ENCODE measurements at places on chromosomes 5 and 9.

- DNase-seq = no peak
Observed at GRCh38 chr9:1878811-1879210, 136.3 kb upstream of the SMARCA2 start.

GRCh38 chr9:2267181-2267745, 252.1 kb downstream of the SMARCA2 start:
- DNase-seq = no peak

- DNase-seq = no peak
Observed at GRCh38 chr5:77218263-77218662, 7.8 kb downstream of the PDE8B start.

- DNase-seq = no peak
Observed at GRCh38 chr5:164326219-164326618, 820.8 kb downstream of the MAT2B start.

GRCh38 chr5:168314735-168315411, 23.4 kb downstream of the WWC1 start:
- DNase-seq = no peak

DNA sequence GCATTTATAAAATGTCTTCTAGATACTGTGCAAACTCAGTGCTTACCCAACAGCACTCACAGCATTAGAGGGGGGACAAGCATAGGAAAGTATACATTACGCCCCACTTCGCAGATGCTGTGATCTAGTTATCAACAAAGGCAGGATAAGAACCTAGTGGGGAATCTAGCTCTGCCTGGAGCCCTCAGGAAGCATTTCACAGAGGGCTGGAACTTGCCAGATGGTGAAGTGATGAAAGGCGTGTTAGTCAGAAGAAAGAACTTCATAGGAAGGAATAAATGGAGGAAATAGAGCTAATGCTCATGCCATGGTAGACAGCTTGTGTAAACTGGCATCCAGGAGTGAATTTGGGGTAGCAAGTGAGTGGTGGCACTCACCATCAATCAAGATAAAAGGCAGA, 25.8 kb downstream of the DIRAS2 start:
- no peak for DNase-seq

DNA sequence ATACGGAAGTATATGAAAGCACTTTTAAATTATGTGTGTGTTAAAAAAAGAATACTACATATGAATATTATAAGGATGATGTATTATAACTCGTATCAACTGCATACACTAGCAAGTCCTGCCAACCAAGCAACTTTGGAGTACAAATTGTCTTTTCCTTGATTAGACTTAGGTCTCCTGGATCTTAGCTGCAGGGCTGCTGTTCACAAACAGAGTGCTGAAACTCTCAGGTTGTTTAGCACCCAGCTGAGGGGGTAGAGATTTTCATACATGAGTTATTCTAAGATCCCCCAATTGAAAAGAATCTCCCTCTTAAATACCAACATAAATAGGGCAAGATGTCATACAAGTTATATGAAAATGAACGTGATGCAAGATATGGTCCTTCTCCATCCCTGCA, 149.8 kb upstream of the TNC start:
- DNase-seq = no peak

DNA sequence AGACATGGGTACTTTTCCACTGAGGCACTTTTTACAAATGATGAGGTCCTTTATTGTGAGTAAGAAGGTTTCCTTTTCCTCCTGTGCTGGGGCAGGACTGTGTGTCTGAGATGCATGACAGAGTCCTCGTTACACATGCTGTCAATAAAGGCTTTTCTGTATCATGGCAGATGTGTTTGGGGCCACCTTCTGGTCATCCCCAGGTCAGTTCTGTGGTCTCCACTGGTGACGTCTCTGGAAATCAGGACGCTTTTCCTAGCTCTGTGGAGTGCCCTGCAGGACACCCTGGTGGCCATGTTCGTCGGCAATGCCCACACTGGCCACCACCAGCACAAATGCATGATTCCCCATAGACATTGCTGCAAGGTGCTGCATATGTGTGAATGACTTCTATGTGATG, 2.8 kb downstream of the CMBL start:
- no peak for DNase-seq

GRCh38 chr5:9125852-9126251, 420.0 kb downstream of the SEMA5A start:
- no peak for DNase-seq

DNA sequence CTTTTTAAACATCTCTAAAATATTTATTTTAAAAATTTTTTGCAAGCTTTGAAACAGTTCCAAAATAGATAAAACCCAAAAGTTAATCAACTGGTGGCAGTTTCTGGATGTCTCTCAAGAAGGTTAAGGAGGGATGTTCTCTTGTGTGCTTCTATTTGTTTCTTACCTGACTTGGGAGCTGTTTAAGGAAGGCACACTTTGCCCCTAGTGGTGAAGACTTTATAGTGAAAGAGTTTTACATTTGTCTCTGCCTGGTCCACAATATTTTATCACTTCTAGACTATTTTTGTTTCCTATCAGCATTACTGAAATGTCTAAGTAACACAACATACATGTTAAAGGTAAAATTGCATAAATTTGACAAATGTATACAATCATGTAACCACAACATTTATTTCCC, 552.8 kb downstream of the SEMA5A start:
- no peak for DNase-seq

DNA sequence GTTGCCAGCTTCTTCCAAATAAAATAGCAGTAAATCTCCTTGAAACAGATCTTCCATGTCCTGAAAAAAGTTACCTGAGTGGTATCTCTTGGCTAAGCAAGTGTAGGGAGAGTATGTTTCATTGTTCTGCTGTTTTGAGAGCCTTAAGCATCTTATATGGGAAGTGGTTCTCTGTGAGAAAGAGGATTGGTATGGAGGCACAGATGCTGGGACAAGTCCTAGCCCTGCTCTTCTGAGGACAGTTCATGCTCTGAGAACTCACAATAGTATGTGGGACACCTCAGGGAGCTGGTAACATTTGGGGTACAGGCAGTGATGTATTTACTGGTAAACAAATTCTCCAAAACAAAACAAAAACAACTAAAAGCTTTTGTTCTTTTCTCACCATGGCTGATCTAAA, 2.0 kb downstream of the PPP3R2 start:
- DNase-seq = no peak

- DNase-seq = no peak
Observed at GRCh38 chr5:24602188-24602587, 42.6 kb downstream of the CDH10 start.

Data from uterus (tissue), 4 donors.